Daoy (cell line): ENCODE measurements at places on chromosomes 4 and X. TPM values are rescaled to one million over a fixed set of nuclear protein-coding genes. Genes with fewer than 3 reads are reported as not detected.
A peak's percentile ranks its signal among the peaks of the same experiment; 100 is the strongest.

DNA sequence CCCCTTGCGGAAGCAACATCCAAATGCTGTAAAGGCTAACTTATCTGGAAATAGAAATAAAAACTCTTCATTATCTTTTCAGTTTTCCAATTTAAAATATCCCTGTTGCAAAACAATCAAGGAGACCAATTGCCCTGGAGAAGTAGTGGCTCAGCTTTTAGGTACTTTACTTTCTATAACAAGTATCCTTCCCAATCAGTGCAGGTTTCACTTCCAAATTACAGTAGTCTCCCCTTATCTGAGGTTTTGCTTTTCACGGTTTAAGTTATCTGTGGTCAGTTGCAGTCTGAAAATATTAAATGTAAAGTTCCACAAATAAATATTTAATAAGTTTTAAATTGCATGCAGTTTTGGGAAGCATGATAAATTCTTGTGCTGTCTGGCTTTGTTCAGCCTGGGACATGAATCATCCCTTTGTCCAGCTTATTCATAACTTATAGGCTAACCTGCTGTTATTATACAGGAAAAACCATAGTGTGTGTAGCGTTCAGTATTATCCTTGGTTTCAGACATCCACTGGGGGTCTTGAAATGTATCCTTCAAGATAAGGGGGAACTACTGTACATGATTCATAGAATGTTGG is 973.1 kb upstream of the GRID2 start:
- DNase-seq, result no peak

DNA sequence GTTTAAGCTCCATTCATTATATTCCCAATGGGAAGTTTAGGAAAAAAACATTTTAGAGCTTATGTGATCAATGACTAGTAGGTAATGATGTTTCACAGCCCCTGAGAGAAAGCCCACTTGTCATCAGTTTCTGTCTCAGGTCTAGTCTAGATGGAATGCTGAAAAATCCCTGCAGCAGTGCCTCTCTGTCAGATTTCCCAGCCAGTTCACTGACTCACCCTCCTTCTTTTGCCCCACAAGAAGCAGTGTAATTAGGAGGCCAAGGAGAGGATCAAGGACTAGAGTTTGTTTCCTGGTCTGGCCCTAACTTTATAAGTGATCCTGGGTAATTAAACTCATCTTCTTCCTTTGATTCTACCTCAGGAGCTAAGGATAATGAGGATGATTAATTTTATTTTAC is 118.7 kb upstream of the ANXA3 start:
- DNase-seq, result peak; percentile 8

- peak; percentile 1 for DNase-seq
Measured at GRCh38 chrX:10725071-10725470, 104.7 kb upstream of the MID1 start.

DNA sequence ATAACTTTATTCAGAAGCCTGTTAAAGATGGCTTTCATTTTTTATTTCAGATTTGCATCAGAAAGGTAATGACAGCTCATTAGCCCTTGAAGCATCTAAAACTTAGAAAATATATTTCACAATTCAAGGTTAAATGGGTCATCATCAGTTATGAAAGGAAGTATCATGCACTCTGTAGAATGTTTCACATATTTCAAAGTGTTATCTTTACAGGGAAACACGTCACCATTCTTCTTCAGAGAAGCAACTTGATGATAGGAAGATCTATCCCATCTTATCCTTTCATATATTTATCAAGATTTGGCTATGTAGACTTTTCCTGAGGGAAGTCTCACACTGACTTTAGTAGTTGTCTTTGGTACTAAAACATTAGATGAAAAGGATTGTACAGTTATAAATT is 277.8 kb downstream of the TENM3 start:
- DNase-seq, result no peak

DNA sequence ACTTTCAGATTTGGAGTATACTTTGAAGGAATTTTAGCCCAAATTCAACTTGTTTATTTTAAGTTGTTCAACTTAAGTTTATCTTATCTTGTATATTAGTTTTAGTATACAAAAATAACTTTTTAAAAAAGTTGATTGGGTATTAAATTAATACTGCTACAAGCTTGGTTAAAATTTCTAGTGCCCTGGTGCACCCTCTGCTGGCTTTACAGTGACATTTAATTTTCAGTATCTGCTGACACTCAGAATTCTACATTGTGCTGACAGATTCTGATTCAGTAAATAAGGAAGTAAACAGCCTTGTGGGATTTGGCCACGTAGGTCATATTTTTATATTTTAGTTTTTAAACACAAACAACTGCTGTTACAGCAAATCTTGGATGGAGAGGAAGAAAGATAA is 2.9 kb downstream of the EDA start:
- DNase-seq, result no peak

DNA sequence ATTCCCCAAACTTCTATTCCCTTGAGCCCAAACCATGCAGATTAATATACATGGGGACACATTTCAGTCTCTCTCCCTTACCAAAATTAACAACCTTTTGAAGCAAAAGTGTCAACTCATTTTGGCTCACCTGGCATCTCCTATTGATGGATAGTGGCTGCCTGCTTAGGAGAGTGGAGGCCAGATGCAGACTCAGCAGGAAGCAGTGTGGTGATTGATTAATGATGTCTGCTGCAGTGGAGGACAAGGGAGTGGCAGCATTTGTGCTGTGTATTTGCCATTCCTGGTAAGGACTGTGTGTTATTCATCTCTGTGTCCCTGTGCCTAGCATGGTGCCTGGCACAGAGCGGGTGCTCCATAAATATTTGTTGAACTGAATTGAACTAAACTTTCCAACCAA is 590.1 kb downstream of the RAB28 start:
- DNase-seq, result no peak

DNA sequence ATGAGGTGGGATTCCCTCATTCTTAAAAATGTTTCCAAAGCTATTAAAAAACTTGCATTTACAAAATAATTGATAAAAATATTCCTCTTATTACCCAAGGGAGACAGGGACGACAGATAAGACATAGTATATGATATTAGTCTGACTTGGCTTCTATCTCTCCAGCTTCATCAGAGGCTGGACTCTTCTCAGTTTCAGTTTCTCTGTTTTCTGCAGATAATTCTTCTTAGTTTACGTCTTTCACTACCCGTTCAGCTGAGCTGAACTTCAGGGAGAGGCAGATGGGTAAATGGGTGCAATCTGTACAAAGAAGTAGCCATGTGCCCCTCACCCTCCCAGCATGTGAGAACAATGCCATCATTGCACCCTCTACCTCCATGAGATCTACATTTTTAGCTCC is 214.0 kb upstream of the SLIT2 start:
- DNase-seq, result no peak

- DNase-seq, result no peak
Measured at GRCh38 chrX:50726296-50726695, 87.7 kb downstream of the SHROOM4 start.

The COL4A5 gene
- 9.8 TPM in 2 replicates for total RNA-seq

GRCh38 chrX:27549688-27550087 is 40.5 kb upstream of the DCAF8L2 start:
- DNase-seq, result no peak

GRCh38 chr4:121140716-121141460 is 23.2 kb downstream of the TNIP3 start:
- peak; percentile 67 for DNase-seq

The TEX13D gene
- not detected in 2 replicates for total RNA-seq

DNA sequence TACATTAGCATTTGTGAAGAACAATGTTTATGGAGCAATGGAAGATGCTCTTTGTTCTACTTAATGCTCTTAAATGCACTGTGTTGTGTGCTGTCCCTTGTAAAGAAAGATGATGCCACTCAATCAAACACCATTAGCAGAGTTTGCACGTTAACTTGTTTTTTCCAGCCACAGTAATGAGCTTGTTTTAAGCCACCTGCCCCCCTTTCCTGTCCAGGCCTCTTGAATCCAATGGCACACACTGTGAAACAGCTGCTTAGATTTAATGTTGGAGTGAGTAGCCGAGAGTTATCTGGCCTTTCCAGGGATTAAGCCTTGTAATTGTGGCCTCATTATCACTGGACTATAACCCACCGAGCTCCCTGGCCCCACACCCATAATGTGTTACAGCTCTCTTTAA is 86.0 kb downstream of the PAK3 start:
- DNase-seq, result no peak

DNA sequence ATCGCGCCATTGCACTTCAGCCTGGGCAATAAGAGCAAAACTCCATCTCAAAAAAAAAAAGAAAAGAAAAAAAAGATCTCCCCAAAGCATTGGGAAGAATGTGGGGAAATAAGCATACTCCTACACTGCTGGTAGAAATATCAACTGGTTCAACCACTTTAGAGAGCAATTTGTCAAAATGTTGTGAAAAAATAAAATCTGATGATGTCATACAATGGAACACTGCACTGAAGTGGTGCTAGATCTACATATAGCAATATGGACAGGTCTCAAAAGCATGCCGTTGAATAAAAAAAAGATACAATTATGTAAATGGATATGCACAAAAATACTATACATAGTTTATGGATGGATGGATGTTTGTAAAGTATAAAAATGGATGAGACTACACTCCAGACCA is 18.3 kb upstream of the HUWE1 start:
- no peak for DNase-seq

DNA sequence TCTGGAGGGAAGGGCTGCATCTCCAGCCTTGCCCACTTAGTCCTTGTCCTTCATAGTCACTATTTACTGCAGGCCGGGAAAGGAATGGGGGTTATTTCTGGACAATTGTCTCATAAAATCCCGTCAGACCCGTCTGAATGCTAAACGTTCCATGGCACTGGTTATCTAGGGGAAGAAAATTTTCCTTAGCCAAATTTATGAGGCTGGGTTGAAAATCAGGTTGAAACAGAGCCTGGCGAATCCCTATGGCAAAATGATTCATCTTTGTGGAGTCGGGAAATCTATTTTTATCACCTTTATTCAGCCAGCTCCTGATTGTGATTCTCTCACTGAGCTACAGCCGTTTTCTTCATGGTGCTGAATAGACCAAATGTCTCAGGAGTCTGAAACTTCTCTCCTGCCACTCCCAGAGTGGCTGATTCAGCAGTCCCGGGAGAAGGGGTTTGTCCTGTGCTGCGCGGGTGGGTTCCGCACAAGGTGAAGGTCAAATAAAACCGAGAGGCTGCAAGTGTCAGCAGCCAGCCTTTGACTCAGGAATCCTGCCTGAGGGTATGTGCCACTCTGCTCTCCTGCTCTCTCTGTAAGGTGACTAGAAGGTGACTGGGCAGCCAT is 1.0 kb downstream of the LIMCH1 start:
- DNase-seq, result peak; percentile 32
